ENCODE measurements at places on chromosomes 7 and 10. TPM values are rescaled to one million over a fixed set of nuclear protein-coding genes. Genes with fewer than 3 reads are reported as not detected.

DNA sequence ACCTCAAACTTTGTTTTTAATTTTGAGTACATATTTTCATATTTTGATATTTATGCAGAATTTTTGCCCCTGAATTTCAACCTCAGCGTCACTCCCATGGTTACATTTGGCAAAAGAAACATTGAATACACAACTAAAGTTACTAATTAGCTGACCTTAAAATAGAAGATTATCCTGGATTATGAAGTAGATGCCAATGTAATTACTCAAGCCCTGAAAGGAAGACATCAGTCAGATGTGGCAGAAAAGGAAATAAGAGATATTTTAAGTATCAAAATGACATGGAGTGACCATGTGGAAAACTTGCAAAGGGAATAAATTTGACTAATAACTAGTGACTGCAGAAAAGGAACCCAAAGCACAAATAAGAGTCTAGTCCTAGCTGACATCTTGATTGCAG lies 701.3 kb upstream of the KCND2 start:
- no peak overlapping the region for H3K4me3 ChIP-seq
- H3K27me3 ChIP-seq = no peaks in the 10 kb centered on the region
- peaks cover 5% of the 10 kb centered on the region for H3K4me1 ChIP-seq
- no peak overlapping the region for H3K27ac ChIP-seq

BTBD16 gene
- total RNA-seq = not detected

- H3K27me3 ChIP-seq = peaks cover 3% of the 10 kb centered on the region
- no peaks in the 10 kb centered on the region for H3K36me3 ChIP-seq
- H3K27ac ChIP-seq = no peak overlapping the region
- no peak for DNase-seq
- H3K4me3 ChIP-seq = no peak overlapping the region
These were observed 46.4 kb downstream of the TBATA start for GRCh38 chr10:70738761-70739121.

- H3K4me1 ChIP-seq = peaks cover 11% of the 10 kb centered on the region
- H3K36me3 ChIP-seq = no peaks in the 10 kb centered on the region
- H3K27me3 ChIP-seq = peaks cover 20% of the 10 kb centered on the region
- no peak overlapping the region for H3K4me3 ChIP-seq
- no peak overlapping the region for H3K27ac ChIP-seq
- no peak for DNase-seq
These were observed 24.0 kb upstream of the PAPSS2 start for GRCh38 chr10:87635498-87636312.

DNA sequence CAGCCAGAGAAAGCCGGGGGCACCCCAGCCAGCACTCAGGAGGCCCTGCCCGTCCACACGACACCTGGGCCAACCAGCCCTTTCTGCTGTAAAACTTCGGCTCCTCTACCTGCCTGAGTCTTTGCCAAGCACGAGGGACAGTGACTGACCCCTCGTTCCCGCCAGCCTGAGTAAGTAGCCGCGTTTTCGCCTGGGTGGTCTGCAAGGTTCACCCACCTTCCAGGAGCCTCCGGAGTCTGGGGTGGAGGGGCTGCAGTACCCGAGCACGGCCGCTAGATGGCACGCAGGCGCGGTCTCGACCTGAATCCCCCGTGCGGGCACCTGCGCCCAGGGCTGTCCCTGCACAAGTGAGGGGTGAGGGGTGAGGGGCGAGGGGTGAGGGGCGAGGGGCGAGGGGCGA lies 192.7 kb downstream of the PTPRN2 start:
- H3K36me3 ChIP-seq = peaks cover 3% of the 10 kb centered on the region
- H3K27me3 ChIP-seq = no peaks in the 10 kb centered on the region
- H3K4me3 ChIP-seq = no peak overlapping the region
- DNase-seq = peak; percentile 63
- no peak overlapping the region for H3K27ac ChIP-seq

SFTPA1 gene
- total RNA-seq = 0.22 TPM

GRCh38 chr7:109641445-109641844 lies 1071.8 kb downstream of the DNAJB9 start:
- H3K4me1 ChIP-seq = no peaks in the 10 kb centered on the region
- H3K4me3 ChIP-seq = no peak overlapping the region
- DNase-seq = no peak
- H3K27ac ChIP-seq = no peak overlapping the region

DNA sequence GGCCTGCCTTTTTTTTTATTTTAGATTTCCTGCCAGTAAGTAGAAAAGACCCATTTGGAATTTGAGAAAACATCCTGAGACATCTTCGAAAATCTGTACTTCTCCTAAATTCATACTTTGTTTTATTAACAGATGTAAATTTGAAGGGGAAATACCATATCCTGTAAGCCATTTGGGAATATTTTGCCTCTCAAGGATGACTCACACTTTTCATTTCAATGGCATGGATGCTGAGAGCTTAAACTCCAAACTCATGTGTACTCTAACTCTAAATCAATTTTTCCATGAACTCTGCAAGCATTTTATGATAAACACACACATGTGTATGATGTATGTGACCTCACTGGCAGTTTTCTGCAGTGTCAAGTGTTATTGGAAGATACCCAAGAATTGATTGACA lies 89.0 kb downstream of the SEMA3A start:
- no peaks in the 10 kb centered on the region for H3K4me1 ChIP-seq
- no peak overlapping the region for H3K27ac ChIP-seq
- H3K36me3 ChIP-seq = no peaks in the 10 kb centered on the region
- no peak overlapping the region for H3K4me3 ChIP-seq
- DNase-seq = no peak

TES gene
- 123 TPM for total RNA-seq

- H3K27me3 ChIP-seq = no peaks in the 10 kb centered on the region
- DNase-seq = no peak
- H3K27ac ChIP-seq = no peak overlapping the region
- no peak overlapping the region for H3K4me3 ChIP-seq
These were observed 43.4 kb upstream of the GJD4 start for GRCh38 chr10:35561715-35562114.

GRCh38 chr10:29849886-29850285 lies 209.5 kb downstream of the JCAD start:
- no peak overlapping the region for H3K4me3 ChIP-seq
- H3K4me1 ChIP-seq = peaks cover 5% of the 10 kb centered on the region
- no peak overlapping the region for H3K27ac ChIP-seq
- no peak for DNase-seq
- H3K27me3 ChIP-seq = peaks cover 31% of the 10 kb centered on the region

DNA sequence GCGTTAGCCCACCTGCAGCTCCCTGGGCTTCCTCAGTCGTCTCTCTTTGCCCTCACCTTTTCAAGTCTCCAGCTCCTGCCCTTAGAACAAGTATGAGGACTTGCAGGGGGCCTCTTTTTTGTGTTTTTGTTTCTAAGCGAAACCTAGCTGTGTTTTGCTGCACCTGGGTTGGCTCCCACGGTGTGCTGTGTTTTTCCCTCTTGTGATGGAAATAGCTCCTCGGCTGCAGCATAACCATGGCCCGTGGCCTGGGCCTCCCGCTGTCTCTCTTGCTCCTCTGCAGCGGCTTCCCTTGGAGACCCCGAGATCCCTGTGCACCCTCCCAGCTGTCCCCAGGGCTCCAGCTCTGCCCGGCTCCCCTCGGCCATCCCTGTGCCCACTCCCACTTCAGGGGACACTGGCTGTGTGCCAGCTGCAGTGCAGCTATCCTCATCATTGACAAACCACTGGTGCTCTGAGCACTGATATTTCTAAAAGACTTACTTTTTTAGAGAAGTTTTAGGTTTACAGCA lies 75.6 kb upstream of the TCERG1L start:
- no peaks in the 10 kb centered on the region for H3K36me3 ChIP-seq
- peaks cover 40% of the 10 kb centered on the region for H3K27me3 ChIP-seq

Data from progenitor cell of endocrine pancreas (in vitro differentiated cells).